ENCODE measurements at places on chromosomes 3 and 15.

GRCh38 chr3:170731281-170731680 is 138.7 kb downstream of the RPL22L1 start:
- DNase-seq: no peak

DNA sequence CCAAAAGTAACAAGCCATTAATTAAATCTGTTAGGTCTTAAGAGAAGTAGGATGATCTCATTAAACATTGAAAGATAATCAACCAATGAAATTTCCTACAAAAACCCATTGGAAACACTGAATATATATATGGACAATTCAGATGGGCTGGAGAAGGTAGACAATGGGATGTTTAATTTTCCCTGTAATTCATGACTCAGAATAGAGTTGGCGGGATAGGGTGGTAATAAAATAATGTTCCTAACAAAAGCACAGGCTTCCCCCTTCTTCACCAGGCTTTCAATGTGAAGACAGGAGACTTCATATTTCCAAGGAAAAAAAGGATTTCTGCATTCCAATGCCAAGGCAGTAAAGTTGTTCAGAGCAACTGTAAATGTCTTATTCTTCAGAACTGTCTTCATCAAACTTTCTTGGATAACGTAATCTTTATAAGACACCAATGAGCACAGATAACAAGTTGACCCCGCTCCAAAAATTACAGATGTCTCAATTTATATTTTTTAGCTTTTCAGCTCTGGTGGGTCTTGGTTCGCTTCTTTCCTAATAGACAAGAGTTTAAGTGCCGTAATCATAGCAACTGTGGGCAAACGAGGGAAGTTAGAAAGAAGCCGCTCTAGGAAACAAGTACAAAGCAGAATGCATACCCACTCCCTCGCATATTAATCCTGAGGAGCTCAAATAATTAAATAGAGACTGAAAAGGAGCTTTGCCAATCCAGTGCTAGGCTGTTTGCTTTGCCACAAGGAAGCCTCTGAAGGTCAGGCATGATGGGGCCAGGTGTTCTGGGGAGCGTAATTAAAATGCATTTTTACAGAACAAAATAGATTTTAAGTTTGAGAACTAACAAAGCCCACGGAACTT is 377.0 kb downstream of the FOXP1 start:
- no peak for DNase-seq

GRCh38 chr15:96073908-96074307 is 256.6 kb upstream of the NR2F2 start:
- DNase-seq: no peak

- DNase-seq: no peak
These were observed 1.0 kb upstream of the ONECUT1 start for GRCh38 chr15:52790941-52791751.

DNA sequence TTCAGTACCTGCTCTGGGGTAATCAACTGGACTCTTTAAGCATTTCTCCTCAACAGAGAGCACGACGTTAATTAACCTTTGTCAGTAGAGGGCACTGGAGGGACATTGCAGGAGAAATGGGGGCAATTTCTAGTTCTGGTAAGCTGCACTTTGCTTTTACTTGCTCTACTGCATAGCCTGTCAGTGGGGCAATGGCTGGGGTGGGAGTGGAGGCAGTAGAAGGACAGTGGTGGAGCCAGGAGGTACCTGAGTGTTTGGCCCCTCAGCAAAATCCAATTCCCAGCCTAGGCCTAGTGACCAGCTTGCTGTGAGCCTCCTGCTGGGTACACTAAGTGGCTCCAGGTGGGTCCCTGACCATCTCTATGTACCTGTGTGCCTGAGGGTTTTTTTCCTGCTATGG is 18.3 kb upstream of the MED12L start:
- peak; percentile 17 for DNase-seq

- DNase-seq: no peak
These were observed 87.4 kb downstream of the FNDC3B start for GRCh38 chr3:172126741-172127140.

DNA sequence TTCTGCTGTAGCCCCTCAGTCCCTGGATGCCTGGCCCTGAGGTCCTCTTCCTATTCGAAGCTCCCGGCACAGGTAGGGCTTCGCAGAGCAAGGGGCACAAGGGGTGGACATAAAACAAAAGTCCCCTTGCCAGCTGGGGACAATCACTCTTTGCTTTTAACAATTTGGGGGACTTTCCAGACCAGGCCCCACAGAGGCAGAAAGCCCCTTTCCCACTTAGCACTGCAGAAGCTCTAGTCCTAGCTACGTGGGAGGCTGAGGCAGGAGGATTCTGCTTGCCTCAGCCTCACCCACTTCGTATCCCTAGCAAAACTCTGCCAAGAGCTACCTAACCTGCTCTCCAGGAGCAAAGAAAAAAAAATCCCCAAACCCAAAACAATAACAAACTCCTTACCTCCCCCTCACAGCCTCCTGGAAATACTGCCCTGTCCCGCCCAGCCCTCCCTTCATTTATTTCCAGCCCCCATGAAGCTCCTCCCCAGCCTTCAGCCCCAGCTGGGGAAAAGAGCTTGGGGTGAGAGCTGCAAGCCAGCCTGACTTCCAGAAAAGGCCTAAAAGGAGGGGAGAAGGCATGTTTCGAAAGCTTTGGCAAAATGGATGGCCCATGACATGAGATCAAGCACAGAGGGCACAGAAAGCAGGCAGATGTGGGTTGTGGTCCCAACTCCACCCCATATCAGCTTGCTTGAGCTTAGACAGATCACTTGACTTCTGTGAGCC is at the start of gene CIDEC:
TSS of gene CIDEC (minus strand) at position 424 of the 720 bp plus-strand sequence. CDS start 1,767 bp downstream, outside the sequence.
- DNase-seq: no peak

- DNase-seq: no peak
These were observed 34.4 kb downstream of the FSIP1 start for GRCh38 chr15:39748276-39748675.

- DNase-seq: no peak
These were observed 37.2 kb downstream of the IDH2 start for GRCh38 chr15:90064911-90065681.

DNA sequence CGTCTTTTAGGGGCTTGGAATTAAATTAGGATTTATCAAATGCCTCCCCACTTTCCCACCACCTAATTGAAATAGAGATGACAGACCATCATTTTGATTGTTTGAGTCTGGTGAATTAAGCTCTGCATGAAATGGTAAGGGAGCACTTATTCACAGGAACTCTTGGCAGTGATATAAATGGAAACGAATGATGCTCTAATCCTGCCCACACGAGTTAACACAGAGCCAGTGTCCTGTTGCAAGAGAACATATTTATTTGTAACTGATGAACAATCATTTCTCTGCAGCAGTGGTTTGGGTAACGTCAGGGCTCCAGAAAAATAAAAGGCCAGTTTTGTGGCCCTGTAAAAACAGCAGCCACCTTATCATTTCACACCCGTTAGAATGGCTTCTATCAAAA is 163.3 kb downstream of the FEZF2 start:
- no peak for DNase-seq

DNA sequence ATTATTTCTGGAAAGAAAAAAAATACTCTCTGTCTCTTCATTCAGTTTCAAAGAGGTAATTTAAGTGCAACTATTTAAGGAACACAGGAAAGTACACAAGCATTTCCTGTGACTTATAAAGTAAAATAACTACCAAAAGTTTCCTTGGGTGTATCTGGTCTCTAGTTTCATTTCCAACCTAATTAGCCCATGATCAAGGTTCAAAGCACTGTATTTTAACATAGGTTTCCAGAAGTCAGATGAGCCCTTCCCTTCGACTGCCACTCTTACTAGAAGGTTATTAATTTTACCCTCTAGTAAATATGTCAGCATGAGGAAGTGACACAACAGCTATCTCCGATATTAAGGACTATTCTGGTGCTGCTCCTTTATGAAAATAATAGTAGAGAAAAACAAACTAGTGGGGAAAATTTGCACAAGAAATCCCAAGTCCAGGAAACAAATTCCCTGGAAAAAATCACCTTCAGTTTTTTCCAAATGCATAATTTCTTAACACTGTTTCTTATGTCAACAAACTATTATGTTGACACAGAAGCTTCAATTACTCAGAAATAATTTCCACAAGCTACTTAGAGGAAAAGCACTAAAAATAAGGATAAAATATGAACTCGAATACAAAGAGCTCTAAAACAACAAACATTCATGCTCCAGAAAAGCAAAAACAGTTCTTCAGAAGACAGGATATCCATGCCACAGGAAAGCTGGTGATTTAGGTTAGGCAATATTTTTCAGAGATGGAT is 35.3 kb downstream of the CCPG1 start:
- no peak for DNase-seq

GRCh38 chr15:40238532-40239403 is at the start of gene PAK6:
TSS of gene PAK6 (plus strand) at chr15:40239063. CDS start at chr15:40264786, 25,723 bp downstream.
- peak; percentile 65 for DNase-seq

DNA sequence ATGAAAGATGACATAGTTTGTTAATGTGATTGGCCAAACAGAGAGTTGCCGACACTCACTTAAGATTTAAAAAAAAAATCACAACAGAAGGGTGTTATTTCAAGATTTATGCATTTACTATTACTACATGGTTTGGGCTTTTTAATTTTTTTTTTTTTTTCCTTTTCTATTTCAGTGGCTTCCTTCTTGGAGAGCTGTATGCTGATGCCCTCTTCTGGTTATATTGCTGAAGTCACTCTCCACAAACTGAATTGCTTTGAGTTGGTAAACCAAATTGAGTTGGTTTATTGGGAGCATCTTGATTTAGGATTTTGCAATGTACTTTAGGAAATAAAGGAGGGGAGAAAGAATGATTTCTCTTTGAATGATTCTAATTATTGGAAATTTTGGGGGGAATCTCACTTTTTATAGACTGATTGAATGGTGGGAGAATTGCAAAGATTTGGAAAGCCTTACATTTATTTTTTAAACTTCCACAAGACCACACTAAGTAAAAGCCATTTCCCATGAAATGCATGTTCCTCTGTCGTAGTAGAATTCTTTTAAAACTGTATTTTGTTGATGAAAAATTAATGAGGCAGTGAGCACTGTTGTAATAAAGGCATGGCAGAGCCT is 186.6 kb upstream of the FEZF2 start:
- no peak for DNase-seq

DNA sequence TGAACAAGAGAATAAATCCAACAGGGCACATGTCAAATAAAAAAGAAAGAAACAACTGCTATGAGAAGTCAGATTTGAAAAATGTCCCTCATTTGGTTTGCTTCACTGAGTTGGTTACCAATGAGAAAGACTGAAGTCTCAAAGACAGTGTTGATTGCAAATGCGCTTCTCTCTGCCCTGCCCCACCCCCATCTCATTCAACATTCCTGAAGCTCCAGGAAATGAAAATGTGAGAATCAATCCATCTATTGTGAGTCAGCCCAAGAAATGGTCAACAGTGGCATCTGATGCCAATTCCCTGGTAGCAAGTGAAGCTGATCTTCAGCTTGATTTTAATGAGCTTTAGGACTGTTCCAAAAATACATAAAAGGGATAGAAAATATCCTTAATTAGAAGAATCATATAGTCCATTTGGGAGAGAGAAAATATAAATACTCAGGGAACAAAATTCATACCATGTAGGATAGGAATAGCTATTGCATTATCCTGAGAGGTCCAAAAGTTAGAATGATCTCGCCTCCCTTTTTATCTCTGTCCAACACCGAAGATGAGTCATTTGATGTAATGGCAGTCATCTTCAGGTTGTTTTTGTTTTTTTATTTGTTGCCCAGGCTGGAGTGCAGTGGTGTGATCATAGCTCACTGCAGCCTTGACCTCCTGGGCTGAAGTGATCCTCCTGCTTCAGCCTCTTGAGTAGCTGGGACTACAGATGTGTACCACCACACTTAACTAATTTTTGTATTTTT is 200.3 kb upstream of the UMPS start:
- no peak for DNase-seq

- DNase-seq: no peak
These were observed 170.5 kb downstream of the CTNNB1 start for GRCh38 chr3:41369838-41370237.

DNA sequence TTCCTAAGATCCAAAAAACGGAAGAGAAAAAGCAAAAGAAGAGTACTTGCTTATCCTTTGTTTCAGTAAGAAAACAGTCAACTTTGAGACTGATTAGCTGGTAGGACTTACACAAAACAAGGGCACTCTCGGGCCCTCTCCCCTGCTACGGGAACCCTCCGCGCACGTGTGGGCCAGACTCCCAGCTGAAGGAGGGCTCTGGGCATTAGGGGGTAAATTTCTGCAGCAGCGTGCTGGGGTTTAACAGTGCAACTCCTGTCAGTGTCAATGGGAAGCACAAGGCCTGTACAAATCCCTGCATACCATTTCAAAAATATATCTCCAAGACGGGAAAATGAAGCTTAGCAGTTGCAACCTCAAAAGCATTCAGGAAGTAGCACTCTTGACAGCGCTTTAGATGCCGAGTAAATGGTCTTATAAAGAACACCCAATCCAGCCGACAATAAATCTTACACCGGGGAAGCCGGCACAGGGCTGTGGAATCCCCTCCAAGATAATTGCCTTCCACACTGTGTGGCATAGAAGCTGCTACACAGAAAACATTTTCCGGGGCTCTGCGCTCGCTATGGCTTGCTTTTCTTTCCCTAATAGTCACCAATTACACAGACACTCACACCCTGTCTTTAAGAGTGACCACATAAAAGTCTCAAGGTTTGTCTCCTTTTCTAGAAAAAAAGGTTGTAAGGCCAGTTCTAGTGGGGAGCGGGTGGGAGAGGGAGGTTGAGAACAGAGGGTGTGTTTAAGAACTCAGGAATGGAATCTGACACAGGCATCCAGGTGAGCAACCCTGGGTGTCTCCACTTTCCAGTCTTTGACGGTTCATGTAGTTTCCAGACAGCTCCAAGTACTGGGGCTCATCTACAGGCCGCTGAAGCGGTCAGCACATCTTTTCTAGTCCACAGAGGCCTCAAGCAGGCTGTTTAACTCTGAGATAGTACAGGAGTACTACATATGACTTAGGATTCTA is 512.7 kb downstream of the FOXP1 start:
- no peak for DNase-seq

DNA sequence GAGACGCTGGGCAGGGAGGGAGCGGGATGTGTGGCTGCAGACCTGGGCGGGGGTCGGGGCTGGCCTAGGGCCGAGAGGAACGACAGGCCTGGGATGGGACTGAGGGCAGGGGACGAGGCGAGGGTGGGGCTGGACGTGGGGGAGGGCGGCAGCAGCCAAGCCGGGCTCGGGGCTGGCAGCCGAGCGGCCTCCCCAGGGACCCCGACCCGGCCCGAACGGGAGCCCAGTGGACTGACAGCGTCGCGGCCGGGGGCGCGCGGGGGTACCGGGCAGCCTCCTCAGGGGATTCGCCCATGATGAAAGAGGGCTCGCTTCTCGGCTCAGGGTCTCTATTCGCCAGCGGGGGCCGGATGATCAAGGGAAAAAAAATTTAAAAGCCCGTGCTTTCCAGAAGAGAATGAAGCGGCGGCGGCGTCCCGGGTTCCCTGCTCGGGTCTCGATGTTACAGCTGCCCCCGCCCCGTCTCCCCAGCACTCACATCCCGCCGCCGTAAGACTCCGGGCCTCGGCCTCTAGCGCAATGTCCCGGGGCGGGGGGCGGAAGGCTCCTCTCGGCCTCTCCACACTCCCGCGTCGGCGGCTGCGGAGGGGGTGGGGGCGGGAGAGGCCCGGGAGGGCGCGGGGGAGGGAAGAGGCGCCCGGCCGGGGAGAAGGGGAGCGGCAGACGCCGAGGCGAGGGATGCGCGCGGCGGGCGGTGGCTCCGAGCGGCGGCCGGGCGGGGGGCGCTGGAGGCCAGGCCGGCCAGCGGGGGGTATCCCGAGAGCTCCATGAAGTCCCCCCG is 4.3 kb downstream of the PTH1R start:
- no peak for DNase-seq

All from BE2C (cell line).